ENCODE measurements at places on chromosomes 4 and X.

DNA sequence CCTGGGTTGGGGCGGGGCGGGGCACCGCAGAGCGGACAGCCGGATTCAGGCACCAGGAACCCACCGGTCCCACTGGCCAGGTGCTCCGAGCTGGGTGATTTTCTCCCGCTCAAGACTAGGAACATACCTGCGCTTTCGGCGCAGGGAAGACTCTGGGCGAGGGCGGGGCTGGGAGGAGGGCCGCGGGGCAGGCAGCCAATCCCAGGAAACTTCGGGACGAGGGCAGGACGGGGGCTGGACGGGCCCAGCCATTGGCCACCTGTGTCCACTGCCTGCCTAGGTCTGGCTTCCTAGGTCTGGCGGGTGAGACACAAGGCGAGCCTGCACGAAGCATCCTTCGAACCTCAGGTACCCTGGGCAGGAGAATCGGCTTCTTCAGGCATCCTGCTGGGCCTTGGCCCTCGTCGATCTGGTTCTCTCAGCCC, 274 bp upstream of the ERVMER34-1 start:
- no peak for DNase-seq

DNA sequence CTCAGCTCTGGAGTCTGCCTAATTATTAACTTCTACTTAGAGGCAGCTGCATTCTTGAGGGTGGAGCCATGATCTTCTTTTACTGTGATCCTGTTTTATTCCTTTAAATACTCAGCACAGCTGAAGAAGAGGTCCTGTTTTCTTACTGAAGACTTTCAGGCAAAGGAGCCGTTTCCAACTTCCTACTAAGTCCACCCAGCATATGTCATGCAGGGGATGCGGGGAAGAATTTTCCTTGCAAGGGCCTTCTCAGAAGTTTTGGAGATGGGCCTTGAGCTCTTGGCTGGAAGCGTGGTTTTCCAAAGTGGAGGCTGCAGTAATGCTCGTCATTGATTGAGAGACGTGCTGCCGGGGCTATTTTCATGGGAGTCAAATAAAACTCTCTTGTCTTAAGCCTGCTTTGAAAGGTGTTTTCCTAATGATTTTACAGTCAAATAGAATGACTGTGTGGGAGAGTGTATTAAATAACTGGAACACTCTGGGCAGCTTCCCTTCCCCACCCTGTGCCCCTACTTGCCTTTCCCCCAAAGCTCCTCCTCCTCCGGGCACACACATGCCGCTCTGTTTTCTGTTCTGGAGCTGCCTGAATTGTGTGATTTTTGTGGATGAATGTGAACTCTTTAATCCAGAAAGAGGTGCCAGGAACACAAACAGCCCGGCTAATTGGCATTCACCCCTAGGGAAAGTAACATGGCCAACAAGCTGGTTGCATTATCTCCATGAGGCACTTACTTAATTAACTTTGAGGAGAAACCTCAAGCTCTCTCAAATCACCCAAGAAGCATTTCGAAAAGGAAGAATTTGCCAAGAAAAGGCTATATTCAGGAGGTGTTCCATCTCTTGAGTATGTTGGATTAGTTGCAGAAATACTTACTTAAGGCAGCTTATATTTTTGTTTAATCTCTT, 28.1 kb downstream of the FGF2 start:
- DNase-seq: no peak

DNA sequence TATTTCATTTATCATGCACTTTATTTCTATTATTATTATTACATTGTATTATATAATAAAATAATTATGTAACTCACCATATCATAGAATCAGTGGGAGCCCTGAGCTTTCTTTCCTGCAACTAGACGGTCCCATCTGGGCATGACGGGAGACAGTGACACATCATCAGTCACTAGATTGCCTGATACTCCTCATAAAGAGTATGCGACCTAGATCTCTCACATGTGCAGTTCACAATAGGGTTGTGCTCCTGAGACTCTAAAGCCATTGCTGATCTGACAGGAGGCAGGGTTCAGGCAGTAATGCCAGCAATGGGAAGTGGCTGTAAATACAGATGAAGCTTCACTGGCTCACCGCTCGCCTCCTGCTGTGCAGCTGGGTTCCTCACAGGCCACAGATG, 62.3 kb downstream of the DMD start:
- DNase-seq: no peak

DNA sequence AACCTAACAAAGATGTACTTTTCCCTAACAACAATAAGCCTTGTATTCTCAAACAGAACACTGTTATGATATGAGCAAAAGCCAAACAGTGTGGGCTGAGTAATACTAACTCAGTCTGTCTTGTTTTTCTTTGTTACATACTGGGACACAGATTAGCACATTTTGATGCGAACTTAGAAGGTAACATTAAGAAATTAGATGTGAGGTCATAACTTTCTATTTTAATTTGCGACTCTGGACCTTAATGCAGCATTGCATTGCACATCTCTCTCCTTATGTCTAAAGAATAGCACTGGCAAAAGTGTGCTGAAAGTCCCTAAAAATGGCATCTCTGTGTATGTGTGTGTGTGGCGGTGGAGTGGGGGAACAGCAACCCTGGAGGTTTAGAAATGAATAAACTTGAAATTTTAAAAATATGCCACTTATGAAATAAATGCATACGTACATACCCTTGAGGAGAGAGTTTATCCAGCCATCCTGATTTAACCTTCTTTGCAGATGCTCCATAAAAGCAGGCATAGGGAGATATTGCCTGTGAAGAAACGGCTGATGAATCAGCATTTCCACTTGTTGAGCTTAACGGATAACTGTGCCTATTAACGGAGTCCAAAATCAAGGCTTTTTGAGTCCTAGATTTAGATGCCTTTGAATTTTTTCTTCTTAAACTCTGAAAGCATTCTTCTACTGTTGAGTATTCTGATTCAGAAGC, 34.2 kb downstream of the ARAP2 start:
- no peak for DNase-seq

GRCh38 chr4:38377195-38377594, 286.8 kb upstream of the KLF3 start:
- DNase-seq: no peak

GRCh38 chr4:149202117-149202516, 613.5 kb downstream of the IQCM start:
- no peak for DNase-seq

- DNase-seq: no peak
These were observed 70.8 kb downstream of the RWDD4 start for GRCh38 chr4:183588169-183588675.

- DNase-seq: no peak
These were observed 589.6 kb downstream of the IL15 start for GRCh38 chr4:142226014-142226413.

GRCh38 chr4:118888666-118889311, at the start of gene SYNPO2:
Gene SYNPO2 (plus strand): TSS chr4:118888854. CDS start chr4:118889037, 183 bp downstream.
- peak; percentile 4 for DNase-seq

DNA sequence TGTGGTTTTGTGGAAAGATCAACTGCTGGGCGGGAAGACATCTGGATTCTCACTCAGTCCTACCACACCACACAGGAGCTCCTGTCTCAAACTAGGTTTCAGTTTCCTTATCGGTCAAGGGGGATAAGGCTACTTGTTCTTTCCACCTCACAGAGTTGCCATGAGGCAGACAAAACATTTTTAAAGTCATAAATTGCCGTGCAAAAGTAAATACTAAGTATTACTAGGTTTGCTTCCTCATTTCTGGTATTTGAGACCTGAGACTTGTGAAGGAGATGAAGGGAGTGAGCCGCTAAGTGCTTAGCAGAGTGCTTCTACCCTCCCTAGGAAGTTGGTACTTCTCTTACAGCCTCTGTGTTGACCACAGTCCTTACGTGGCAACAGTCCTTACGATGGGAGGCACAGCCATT, 1.5 kb downstream of the LAP3 start:
- no peak for DNase-seq

GRCh38 chr4:124499261-124499660, 213.3 kb downstream of the ANKRD50 start:
- no peak for DNase-seq

GRCh38 chr4:2931512-2932301, 31.5 kb downstream of the NOP14 start:
- no peak for DNase-seq

DNA sequence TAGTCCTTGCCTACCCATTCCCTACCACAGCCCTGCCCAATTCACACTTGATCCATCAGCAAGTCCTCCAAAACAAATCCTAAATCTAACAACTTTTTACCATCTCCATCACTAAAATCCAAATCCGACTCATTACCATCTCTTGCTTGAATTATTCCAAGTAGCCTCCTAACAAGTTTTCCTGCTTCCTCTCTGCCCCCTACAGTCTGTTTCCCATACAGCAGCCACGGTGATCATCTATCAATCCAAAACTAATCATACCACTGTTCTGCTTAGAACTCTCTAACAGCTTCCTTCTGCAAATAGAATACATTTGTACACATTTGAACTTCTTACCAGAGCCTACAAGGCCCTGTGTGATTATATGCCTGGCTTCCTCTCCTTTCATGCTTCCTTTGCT, 133.0 kb downstream of the SHROOM4 start:
- no peak for DNase-seq

DNA sequence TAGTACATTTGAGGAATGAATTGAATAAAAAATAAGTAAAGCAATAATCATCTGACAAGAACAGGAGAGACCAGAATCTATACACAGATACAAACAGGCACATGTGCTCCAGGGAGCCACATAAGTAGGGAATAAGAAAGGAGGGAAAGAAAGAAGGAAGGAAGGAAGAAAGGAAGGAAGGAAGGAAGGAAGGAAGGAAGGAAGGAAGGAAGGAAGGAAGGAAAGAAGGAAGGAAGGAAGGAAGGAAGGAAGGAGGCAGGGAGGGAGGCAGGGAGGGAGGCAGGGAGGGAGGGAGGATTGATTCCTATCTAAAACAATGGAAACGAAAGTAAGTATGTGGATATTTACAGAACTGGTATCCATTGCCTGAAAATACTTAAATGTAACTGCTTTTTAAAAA, 475.8 kb downstream of the NLGN4X start:
- no peak for DNase-seq

GRCh38 chr4:72313121-72313520, 255.9 kb downstream of the ADAMTS3 start:
- no peak for DNase-seq

DNA sequence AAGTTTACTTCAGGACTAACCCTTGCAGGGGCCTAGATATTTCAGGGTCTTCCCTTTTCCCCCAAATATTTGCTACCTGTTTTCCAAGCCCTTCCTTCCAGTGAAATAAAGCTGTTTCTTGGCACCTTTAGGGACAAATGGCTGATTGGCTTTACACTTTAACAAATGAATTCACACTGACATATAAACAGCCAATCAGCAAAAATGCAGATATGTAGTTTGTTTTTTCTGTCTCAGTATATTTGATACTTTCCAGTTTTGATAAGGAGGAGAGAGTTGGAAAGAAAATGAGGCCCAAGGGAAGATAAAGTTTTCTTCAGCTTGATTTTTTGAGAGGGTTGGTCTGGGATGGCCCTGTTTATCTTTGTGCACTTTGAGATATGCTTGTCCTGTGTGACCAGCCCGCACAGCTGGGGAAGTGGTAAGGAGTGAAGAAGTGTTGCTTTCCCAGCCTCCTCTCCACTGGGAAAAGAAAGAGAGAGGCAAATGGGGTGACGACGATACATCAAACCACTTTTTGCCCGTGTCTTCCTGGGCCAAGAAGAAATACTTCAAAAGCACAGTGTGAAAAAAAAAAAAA, 67.5 kb downstream of the MGST2 start:
- no peak for DNase-seq

- DNase-seq: no peak
These were observed 51.5 kb downstream of the NPNT start for GRCh38 chr4:105946771-105947170.

GRCh38 chr4:88147799-88148217, 10.6 kb downstream of the ABCG2 start:
- DNase-seq: no peak

GRCh38 chrX:54978448-54978847, 15.5 kb downstream of the PFKFB1 start:
- DNase-seq: no peak

GRCh38 chr4:95142932-95143331, 385.2 kb downstream of the BMPR1B start:
- DNase-seq: no peak

DNA sequence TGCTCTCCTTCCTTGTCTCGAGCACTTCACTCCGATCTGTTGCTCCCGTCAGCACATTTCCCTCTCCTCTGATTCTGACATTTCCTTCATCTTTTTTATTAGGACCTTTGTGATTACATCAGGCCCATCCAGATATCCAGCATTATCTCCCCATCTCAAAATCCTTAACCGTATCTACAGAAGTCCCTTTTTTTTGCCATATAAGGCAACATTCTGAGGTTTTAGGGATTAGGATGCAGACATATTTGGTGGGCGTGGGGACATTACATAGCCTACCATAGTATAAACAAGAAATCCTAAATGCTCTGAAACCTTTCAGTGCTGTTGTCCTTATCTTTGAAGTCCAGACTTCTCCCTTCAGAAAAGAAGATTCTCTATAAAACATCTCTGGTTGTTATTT, 505.0 kb upstream of the PITX2 start:
- no peak for DNase-seq

GRCh38 chr4:140005699-140006098, 148.3 kb downstream of the MAML3 start:
- no peak for DNase-seq

GRCh38 chr4:145451895-145452294, 29.8 kb upstream of the SMAD1 start:
- DNase-seq: no peak

- DNase-seq: no peak
These were observed 5.6 kb downstream of the SEPTIN11 start for GRCh38 chr4:76955182-76955581.

GRCh38 chr4:168712316-168712890, 215.6 kb downstream of the PALLD start:
- DNase-seq: no peak

- no peak for DNase-seq
These were observed 738.3 kb upstream of the FRG1 start for GRCh38 chr4:189202182-189202868.

DNA sequence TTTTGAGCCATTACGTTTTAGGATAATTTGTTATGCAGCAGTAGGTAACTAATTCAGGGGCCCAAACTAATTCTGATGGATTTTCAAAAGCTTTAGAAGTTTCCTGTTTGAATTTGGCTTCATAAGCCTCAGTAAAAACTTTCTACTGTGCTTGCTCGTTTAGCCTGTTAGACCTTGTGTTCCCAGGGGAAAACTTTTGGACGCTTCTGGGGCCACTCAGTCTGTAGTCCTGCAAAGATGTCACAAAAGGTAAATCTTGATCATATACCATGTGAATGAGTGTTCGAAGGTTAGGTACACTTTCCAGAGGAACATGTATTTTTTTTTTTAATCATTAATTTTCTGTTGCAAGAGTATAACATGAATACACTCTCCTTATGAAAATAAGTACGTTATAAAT, 70.7 kb downstream of the SUPT20HL2 start:
- no peak for DNase-seq

DNA sequence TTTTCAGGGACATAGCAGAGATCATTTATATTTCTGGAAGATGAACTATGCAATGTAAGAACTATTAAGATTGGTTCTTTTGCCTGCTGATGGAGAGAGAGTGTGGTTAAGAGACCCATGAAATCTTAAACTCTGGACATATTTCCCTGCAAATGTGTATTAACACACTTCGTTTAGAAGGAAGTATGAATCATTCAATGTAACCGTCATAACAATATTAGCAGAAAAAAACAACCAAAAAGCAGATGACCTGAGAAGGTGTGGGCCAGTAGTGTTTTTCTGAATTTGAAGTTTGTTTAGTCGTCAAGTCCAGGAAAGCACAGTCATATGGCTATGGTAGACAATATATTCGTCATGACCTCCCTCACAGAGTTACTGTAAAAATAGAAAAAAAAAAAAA, 2.5 kb upstream of the TMPRSS11D start:
- no peak for DNase-seq

GRCh38 chrX:9848718-9849479, 62.7 kb downstream of the SHROOM2 start:
- no peak for DNase-seq

All from stimulated activated CD4-positive, alpha-beta T cell treated with anti-CD3 and anti-CD28 coated beads, Interleukin-1b, Interleukin-23, amount 100 ng/mL, for 1 hour (primary cell).